ENCODE measurements at places on chromosomes 4 and X.

DNA sequence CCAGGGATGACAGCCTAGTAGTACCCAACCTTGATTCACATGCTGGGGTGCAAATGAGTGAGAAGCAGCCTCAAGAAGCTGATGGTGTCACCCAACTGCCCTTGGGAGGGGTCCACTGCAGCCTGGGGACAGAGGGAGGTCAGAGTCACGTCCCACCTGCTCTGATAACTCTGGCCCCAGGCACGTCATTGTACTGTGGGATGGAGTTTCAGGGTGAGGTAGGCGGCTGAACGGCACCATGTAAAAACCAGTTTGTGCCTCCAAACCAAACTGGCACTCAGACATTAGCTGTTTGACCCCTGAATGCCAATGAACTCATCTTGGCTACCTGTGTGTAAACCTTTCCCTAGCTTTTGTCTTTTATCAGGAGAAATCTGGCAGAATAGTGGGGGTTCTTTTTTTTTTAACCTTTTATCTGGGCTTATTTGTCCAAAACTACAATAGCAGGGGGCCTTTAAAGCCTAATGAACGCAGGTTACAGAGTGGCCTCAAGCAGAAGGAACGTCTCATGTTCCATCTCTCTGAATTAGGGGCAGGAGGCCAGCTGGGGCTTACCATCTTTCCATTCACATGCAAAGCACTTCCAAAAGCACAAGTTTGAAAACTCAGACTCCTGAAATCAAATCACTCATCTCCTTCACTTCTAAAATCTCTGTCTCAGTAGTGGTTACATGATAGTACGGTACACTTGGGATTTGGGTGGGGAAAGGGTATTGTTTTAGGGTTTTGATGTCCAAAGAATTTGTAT lies 89.4 kb downstream of the IRF2 start:
- DNase-seq: no peak

GRCh38 chr4:144449611-144450010 lies 196.3 kb upstream of the HHIP start:
- no peak for DNase-seq

- no peak for DNase-seq
Measured at GRCh38 chrX:76802708-76803107, 375.2 kb downstream of the MAGEE1 start.

DNA sequence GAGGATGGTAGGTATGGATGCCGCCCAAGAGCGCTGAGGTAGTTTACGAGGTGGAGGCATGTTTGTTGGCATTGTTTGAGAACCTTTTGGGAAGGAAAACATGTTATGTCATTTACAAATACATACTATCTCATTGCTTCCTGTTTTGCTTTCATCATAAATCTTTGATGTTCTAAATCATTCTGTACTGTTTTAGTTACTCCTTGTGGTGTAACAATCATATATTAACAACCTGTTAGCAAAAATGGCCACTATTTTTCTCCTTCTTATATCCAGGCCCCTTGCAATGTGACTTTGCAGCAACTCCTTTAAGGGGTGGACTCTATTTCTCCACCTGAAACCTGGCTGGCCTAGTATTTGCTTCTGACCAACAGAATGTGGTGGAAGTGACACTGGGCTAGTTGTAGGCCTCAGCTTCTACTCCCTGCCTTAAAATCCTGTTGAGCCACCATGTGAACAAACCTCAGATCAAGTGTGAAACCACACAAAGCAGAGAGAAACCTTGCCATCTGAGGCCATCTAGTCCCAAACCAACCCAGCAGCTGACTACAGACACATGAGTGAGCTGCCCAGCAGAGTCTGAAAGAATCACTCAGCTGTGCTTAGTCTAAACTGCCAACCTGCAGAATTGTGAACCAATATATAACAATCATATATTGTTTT lies 15.8 kb upstream of the CXorf38 start:
- no peak for DNase-seq

- no peak for DNase-seq
Measured at GRCh38 chrX:99914635-99915034, 495.4 kb downstream of the PCDH19 start.

GRCh38 chr4:140103676-140104075 lies 50.3 kb downstream of the MAML3 start:
- DNase-seq: no peak

- no peak for DNase-seq
Measured at GRCh38 chr4:148006001-148006400, 274.1 kb downstream of the ARHGAP10 start.

DNA sequence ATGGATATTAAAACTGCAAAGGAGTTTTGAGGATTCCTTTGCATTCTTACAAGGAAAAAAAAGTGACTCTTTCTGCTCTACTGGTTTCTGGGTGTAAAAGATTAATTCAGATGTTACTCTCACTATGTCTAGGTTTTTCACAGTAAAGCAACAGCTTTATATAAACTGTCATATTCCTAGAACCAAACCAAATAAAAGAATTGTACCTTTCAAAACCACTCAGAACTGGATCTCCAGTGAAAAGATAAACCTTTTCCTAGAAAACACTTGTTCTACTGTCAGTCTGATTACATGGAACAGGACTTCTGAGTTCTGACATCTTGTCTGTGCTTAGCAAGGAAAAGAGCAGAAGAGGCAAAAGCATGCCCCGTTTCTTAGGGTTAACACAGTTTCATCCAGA lies 5.0 kb upstream of the PPID start:
- no peak for DNase-seq

- no peak for DNase-seq
Measured at GRCh38 chr4:24932515-24933225, 19.8 kb upstream of the CCDC149 start.

- DNase-seq: no peak
Measured at GRCh38 chr4:173405840-173406606, 7.1 kb upstream of the SCRG1 start.

DNA sequence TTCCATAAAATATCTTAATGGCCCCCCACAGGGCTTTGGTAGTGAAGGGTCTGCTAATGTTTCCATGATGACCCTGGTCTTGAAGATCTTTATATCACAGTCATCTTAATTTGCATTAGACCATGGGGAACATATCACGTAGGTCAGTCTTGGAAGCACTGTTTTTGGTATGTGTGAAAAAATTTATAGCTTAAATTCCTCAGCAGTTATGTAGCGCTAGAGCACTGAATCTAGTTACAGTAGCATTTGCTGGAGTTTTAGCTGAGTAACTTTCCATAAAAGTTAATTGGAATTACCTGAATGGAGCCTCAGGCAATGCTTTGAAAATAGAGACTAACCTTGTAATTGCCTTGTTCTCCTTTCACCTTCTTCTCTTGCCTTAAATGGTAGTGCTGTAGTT lies 648.8 kb downstream of the IQCM start:
- no peak for DNase-seq

GRCh38 chr4:169033660-169034059 lies 23.6 kb upstream of the CBR4 start:
- no peak for DNase-seq

DNA sequence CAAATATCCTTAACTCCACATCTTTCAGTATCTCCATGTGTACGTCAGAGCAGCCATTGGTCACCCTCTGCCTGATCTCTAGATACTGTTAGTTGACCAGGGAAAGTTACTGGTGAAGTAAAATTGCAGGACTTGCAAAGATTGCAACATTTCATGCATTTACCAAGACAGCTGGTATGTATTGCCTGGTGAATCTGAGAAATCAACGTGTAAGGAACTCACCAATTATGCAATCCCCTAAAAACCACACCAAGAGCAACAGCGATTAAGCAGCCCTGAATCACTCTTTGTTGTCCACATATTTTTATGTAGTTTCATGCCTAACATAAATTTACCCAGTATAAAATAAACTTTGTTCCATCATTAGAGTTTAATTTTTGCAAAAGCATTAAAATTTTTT lies 271.2 kb downstream of the NLGN4X start:
- no peak for DNase-seq

GRCh38 chr4:121336706-121337105 lies 44.1 kb downstream of the QRFPR start:
- DNase-seq: no peak

DNA sequence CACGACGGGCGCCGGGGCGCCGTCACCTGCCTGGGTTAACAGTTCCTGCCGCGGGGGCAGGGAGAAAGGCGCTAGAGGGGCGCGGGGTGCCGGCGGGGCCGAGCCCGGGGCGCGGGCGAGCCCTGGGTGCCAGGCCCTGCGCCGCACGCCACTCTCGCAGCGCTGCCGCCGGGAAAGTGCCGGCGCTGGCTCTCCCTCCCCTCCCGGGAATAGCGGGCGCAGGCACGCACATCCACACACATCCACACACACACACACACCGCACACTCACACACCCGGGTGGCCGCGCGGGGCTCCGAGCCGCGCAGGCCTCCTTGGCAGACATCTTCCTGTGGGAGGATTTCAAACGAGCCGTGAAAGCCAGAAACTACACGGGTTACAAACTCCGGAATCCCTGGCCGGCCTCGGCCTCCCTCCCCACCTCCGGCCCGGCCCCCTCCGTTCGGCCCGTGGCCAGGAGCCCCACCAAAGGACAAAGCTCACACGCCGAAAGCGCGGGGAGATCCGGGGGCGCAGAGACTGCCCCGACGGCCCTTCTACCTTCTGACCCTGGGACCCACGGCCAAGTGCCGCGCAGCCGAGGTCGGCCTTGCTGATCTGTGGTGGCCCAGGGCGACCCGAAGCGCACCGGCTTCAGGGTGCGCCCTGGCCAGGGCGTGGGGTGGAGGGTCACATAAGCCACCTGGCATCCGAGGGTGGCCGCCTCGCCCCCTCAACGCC lies 92.3 kb downstream of the BCOR start:
- no peak for DNase-seq

DNA sequence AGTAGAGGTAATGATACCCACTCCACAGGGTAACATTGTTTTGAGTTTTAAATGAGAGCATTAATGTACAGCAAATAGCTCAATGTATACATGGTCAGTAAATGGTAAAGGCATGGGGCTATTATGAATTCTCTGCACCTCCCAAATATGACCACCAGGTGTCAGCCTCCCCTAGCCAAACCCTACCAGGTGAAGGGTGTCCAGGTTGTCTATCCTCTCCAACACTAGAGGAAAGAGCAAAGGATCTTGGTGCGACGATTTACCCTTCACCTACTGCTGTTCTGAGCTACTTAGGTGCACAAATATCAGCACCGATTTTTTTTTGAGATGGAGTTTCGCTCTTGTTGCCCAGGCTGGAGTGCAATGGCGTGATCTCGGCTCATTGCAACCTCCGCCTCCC lies 26.5 kb upstream of the XIAP start:
- DNase-seq: peak; percentile 14

DNA sequence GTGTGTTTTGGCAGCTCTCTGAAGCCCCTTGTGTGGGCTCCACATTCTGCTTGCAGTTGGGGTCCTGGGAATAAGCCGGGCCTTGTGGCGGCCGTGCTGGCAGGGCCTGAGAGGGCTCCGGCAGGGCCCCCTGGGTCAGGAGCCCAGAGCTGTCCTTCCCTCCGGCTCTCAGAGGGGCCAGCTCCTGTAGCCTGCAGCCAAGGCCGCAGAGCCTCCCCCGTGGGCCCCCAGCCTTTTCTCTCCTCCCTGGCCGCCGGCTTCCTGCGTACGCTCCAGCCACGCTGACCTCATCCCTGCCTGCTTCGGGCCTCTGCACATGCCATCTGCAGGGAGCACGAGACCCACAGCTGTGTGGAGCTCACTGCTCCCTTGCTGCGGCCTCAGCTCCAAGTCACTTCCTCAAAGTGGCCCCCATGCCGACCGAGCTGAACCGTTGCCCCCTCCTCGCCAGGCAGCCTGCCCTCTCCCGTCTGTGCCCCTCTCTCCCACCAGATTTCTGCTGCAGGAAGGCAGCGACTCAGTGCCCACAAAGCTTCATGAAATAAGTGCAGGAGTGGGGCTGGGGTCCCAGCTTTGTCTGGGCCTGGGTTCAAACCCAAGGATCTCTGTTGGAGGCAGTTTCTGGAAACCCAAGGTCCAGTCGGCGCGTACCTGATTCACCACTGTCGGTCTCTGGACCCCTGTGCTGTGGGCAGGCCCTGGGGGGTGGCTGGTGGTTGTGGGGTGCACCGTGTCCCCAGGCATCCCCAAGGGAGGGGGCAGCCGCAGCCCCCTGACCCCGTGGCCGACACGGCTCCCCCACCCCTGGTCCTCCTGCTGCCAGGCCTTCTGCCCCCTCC lies 57.1 kb upstream of the NKX1-1 start:
- no peak for DNase-seq

GRCh38 chrX:76159453-76159852 lies 13.4 kb upstream of the PBDC1 start:
- DNase-seq: no peak

DNA sequence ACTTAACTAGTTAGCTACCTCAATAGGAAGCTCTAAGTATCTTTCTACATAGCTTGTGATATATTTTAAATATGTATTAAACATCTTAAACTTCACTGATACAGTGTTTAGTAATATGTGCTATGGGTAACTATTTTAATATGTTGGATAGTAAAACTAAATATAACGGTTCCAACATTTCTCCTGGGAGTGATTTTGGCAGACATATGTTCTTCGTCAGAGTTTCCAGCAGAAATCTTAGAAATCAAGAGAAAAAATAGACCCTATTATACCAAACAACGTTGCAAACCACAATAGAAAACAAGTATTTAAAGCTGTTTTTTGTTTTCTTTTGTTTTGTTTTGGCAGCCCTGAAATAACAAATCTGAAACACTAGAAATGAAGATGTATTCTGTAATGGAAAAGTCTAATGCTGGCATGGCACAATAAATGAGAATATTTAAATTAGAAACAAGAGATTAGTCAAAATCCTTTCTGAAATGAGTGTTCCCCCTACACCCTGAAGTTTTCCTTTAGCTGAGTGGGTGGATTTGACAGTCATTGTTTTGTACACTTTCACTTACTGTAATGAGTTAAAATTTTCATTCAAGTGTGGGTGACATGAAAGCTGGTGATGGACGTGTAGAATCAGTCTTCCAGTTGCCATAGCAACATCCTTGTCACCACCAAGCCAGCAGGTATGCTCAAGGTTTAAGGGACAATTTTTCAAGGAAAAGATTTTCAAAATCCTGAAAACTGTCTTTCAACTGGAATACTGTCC lies 233.5 kb downstream of the SCFD2 start:
- DNase-seq: no peak

GRCh38 chrX:70092247-70092646 lies 30.0 kb downstream of the OTUD6A start:
- DNase-seq: no peak

GRCh38 chr4:148108766-148109165 lies 333.4 kb downstream of the NR3C2 start:
- no peak for DNase-seq

DNA sequence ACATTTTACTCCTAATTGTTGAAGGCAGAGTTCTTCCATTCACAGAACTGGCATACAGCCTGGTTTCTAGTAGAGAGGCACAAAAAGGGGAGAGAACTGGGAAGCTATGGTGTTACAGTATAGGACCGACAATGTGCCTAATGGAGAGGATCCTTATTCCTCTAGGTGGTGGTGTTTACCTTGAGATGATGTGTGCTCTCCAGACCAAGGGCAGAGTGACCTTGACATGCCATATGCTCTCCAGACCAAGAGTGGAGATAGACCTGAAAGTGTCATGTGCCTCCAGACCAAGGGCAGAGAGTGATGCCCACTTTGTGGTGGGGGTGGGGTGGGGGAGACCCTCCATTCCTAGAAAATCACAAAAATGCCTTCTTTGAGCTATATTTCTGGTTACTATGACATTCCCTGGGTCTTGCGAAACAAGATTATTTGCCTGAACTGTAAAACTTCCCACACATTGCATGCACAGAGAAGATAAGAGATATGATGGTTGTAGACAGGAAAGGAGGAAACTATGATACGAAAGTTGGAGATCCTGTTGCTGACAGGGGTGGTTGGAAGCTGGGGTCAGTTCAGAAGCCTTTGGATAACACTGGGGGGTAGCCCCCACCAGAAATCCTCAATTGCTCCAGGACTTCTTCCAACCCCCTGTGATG lies 119.7 kb downstream of the TEX13C start:
- DNase-seq: no peak

GRCh38 chr4:38082424-38083385 lies 122.5 kb downstream of the PTTG2 start:
- DNase-seq: no peak

- DNase-seq: no peak
Measured at GRCh38 chr4:52873861-52874343, 11.8 kb downstream of the RASL11B start.

Measured in hippocampal formation (tissue), 2 donors.